Upper lobe of right lung (tissue), 1 donor: ENCODE measurements at places on chromosomes 7 and 10. TPM values are rescaled to one million over a fixed set of nuclear protein-coding genes. Genes with fewer than 3 reads are reported as not detected.

- peak; percentile 51 for DNase-seq
- H3K36me3 ChIP-seq: no peaks in the 10 kb centered on the region
- H3K4me3 ChIP-seq: no peak overlapping the region
- no peak overlapping the region for H3K27ac ChIP-seq
Observed at GRCh38 chr10:130531312-130531711, 395.1 kb downstream of the GLRX3 start.

GRCh38 chr10:1182280-1183032 is 126.3 kb downstream of the WDR37 start:
- peak; percentile 7 for DNase-seq
- no peaks in the 10 kb centered on the region for H3K27me3 ChIP-seq
- no peak overlapping the region for H3K4me3 ChIP-seq
- H3K36me3 ChIP-seq: no peaks in the 10 kb centered on the region
- H3K27ac ChIP-seq: no peak overlapping the region
- H3K4me1 ChIP-seq: no peaks in the 10 kb centered on the region

DNA sequence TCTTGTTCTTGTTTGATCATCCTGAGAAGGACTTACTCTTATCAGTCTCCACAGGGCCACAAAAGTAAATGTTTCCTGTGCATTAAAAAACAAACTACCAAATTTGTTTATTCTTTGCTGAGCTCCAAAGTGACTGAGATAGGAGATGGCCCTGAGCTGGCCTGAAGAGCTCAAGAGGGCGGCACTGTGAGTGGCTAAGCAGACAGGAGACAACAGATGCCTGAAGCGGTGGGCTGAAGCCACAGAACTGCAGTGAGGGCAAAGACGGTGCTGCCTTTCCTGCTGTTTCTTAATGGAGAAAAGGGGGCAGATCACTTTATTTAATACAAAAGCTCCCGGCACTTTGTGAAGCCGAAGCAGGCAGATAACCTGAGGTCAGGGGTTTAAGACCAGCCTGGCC is 379.6 kb downstream of the ARL4A start:
- H3K36me3 ChIP-seq: no peaks in the 10 kb centered on the region
- H3K27me3 ChIP-seq: no peaks in the 10 kb centered on the region
- DNase-seq: no peak
- no peak overlapping the region for H3K27ac ChIP-seq
- H3K4me3 ChIP-seq: no peak overlapping the region

SYT15 gene
- 45.4 TPM for total RNA-seq

GRCh38 chr10:49115015-49115795 is at the start of gene VSTM4:
VSTM4 (minus strand) TSS chr10:49115522; CDS start chr10:49115485, 37 bp downstream.
- H3K4me3 ChIP-seq: peak within 1 kb of the TSS; percentile 62
- no peaks in the 10 kb centered on the region for H3K36me3 ChIP-seq
- peak; percentile 74 for DNase-seq
- peak within 1 kb of the TSS; percentile 74 for H3K27ac ChIP-seq
- no peaks in the 10 kb centered on the region for H3K27me3 ChIP-seq
- H3K4me1 ChIP-seq: peaks cover 11% of the 10 kb centered on the region

AGR2 gene
- total RNA-seq: 66.3 TPM

DNA sequence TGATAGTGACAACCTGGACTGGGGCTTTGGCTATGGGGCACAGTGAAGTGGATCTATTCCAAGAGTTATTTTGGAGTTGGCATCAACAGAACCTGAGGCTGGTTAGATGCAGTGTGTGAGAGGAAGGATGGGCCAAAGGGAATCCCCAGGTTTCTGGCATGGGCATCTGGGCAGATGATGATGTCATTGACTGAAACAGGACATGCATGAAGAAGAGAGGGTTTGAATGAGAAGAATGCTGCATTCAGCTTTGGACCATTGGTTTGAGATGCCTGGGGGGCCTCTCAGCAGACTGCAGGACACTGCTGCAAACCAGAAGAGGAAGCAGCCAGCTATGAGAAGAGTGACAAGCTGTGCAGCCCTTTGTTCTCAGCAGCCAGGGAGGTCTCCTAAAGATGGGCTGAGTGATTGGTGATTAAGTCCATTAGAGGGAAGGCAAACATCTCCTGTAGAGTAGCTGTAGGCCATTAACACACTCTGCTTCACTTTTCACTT is 23.1 kb upstream of the PIK3CG start:
- DNase-seq: no peak
- H3K27me3 ChIP-seq: no peaks in the 10 kb centered on the region
- H3K4me1 ChIP-seq: no peaks in the 10 kb centered on the region
- no peak overlapping the region for H3K27ac ChIP-seq
- no peaks in the 10 kb centered on the region for H3K36me3 ChIP-seq
- H3K4me3 ChIP-seq: no peak overlapping the region

TNS3 gene
- 168 TPM for total RNA-seq

DNA sequence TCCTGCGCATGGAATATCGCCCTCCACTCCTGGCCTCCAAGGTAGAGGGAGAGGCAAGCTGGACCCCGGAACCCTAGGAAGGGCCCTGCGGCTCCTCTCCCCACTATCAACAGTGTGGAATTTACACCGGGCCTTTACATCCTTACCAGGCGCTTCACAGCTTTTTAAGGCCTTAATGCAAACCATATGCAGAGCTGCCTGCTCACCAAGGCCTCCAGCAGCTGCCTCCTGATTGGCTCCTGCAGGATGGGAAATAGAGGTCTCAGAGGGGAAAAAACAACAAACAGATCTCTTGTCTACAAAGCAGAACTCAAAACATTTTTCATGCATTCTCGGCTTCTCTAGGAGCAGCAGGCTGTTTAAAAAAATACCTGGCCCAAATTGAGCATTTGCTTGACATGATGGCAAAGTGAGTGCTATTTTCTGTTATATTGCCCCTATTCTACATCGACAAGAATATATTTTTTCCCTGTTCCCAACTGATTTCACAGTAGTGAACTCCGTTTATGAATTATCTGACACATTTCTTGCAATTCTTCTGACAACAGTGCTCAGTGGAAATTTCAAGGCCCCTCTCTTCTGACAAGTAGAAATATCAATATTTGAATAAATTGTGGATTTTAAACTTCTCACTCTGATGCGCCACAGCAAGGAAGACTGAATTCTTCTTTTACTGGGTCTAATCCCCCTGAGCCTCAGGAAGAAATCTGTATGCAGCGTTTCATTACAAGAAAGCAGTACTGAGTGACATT is 51.7 kb downstream of the EBF3 start:
- no peaks in the 10 kb centered on the region for H3K36me3 ChIP-seq
- H3K27me3 ChIP-seq: peaks cover 5% of the 10 kb centered on the region
- H3K4me3 ChIP-seq: no peak overlapping the region

DNA sequence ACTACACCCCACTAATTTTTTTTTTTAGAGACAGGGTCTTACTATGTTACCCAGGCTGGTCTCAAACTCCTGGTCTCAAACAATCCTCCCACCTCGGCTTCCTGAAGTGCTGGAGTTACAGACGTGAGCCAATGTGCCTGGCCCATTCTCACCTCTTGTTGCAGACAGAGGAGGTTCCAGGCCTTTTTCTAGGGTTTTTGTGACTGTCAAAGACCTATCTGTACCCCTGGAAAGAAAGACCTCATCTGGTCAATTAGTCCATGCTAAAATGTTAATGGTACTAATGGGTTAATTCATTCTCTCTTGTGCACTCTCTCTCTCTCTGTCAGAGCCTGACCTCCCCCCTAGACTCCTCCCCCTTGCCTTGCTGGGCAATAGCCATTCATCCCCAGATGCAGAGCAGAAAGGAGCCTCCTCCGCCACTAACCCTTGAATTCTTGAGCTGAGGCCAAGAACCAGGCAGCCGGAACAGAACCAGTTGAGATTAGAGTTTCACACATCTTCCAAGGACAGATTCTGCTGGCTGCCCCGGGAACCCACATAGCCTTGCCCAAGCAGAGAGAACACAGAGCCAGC is 209.7 kb downstream of the SKIDA1 start:
- H3K4me1 ChIP-seq: peaks cover 30% of the 10 kb centered on the region
- H3K36me3 ChIP-seq: no peaks in the 10 kb centered on the region
- DNase-seq: peak; percentile 75
- H3K27ac ChIP-seq: peak overlapping the region; percentile 68

GRCh38 chr10:115951242-115951641 is 321.8 kb downstream of the GFRA1 start:
- no peaks in the 10 kb centered on the region for H3K4me1 ChIP-seq
- H3K4me3 ChIP-seq: no peak overlapping the region
- no peaks in the 10 kb centered on the region for H3K27me3 ChIP-seq
- no peak for DNase-seq
- H3K27ac ChIP-seq: no peak overlapping the region

DMTF1 gene
- 82.8 TPM for total RNA-seq

DNA sequence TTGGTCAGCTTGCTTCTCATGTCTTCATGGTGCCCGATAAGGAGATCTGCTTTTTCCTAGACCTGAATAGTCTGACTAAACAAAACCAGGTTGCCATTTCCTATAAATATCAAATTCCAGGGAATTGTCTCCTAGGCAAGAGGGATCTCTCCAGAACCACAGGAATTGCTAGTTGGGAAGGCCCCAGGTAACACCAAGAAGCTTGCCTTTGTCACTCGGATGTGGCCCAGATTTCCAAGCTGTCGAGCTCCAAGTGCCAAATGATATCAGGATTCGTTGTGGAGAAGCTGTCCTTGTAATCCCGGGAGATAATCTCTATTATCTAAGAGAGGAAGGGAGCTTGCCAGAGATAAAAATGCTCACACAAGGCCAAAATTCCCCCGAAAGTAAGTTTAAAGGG is 1288.5 kb upstream of the AUTS2 start:
- no peak overlapping the region for H3K4me3 ChIP-seq
- DNase-seq: no peak
- no peaks in the 10 kb centered on the region for H3K4me1 ChIP-seq
- H3K36me3 ChIP-seq: no peaks in the 10 kb centered on the region
- no peaks in the 10 kb centered on the region for H3K27me3 ChIP-seq

KIN gene
- 11.9 TPM for total RNA-seq

GRCh38 chr10:25061711-25062449 is 45.5 kb downstream of the THNSL1 start:
- no peaks in the 10 kb centered on the region for H3K36me3 ChIP-seq
- peak overlapping the region; percentile 47 for H3K27ac ChIP-seq
- no peaks in the 10 kb centered on the region for H3K27me3 ChIP-seq
- no peaks in the 10 kb centered on the region for H3K4me1 ChIP-seq

GRCh38 chr10:9535744-9536143 is 1481.3 kb downstream of the GATA3 start:
- no peak overlapping the region for H3K4me3 ChIP-seq
- H3K27me3 ChIP-seq: no peaks in the 10 kb centered on the region
- H3K4me1 ChIP-seq: no peaks in the 10 kb centered on the region
- no peaks in the 10 kb centered on the region for H3K36me3 ChIP-seq
- no peak overlapping the region for H3K27ac ChIP-seq
- DNase-seq: no peak

SYT15B gene
- 40.1 TPM for total RNA-seq

DNA sequence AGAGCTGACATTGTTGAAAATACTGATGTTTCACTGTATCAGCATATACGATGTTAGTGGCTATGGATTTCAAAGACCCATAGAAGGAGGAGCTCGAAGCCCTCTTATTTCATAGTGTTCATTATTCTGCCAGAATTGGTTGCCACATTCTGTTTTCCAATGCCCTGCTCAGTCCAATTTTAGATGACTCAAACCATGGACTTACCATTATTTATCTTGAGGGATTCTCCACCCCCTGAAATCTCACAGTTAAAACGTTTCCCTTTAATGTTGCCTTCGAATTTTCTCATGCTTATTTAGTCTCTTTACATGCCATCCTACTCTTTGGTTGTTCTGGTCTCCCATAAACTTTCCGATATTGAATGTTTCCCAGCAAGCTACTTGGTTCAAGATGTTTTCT is 264.5 kb downstream of the HDAC9 start:
- no peak for DNase-seq
- H3K4me3 ChIP-seq: no peak overlapping the region
- no peaks in the 10 kb centered on the region for H3K36me3 ChIP-seq
- H3K27me3 ChIP-seq: no peaks in the 10 kb centered on the region
- no peak overlapping the region for H3K27ac ChIP-seq

DNA sequence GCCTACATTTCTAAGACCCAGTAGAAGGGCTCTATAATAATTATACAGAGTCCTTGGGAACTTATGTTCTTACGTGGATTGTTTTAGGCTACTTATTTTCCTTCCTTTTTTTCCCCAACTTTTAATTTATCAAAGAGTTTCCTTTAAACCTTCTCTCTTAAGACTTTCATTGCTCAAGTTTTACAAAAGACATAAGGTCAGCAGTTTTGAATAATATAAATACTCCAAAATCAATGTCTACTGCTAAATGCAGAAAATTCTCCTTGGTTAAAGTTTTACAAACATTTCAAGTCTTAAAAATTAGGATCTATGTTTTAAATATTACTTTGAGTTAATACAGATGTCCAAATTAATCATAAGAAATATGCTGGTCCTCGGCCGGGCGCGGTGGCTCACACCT is 97.0 kb downstream of the LARP4B start:
- H3K27me3 ChIP-seq: no peaks in the 10 kb centered on the region
- no peak overlapping the region for H3K4me3 ChIP-seq
- H3K36me3 ChIP-seq: peaks cover 84% of the 10 kb centered on the region
- no peaks in the 10 kb centered on the region for H3K4me1 ChIP-seq
- H3K27ac ChIP-seq: no peak overlapping the region
- no peak for DNase-seq

DNA sequence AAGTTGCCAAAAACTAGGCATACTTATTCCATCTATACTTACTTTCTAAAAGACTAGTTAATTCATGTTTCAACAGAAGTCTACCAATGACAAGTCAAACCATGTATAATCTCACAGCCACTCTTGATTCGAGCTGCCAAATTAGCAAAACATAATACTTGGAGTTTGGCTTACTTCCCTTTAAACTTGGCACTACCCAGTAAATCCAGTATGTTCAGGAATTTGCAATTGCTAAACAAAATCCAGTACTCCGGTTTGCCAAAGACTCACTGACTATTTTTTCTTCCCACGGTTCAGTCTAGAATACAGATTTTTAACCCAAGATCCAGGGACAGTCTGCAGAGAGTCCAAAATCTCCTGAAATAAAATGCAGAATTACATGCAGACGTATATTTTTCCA is 4.6 kb downstream of the OAT start:
- no peaks in the 10 kb centered on the region for H3K27me3 ChIP-seq
- peaks cover 12% of the 10 kb centered on the region for H3K36me3 ChIP-seq
- DNase-seq: no peak
- H3K27ac ChIP-seq: no peak overlapping the region
- H3K4me3 ChIP-seq: no peak overlapping the region

DNA sequence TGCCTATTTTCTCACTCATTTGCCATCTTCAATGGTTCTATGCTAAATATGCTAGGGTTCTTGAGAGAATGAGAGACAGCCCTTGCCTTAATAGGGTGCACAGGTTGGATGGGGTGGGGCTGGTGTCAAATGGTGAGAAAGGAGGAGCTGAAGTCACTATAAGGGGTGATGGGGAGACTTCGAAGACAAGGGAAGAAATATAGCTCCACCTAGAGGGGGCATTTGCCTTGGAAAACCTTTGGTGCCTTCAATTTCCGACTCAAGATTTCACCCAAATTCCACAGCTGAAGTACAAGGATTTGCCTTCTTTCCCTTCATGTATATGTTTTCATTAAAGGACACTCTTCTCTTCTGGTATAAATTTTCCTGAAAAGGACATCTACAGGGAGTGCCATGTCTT is 5.6 kb downstream of the PTN start:
- no peak overlapping the region for H3K4me3 ChIP-seq
- no peak for DNase-seq

- H3K4me1 ChIP-seq: peaks cover 30% of the 10 kb centered on the region
- no peaks in the 10 kb centered on the region for H3K36me3 ChIP-seq
- DNase-seq: peak; percentile 61
- H3K27me3 ChIP-seq: peaks cover 24% of the 10 kb centered on the region
- H3K4me3 ChIP-seq: peak overlapping the region; percentile 70
Observed at GRCh38 chr7:27139334-27140125, 4.0 kb downstream of the HOXA5 start.

MARCHF5 gene
- 28.0 TPM for total RNA-seq

- no peak overlapping the region for H3K4me3 ChIP-seq
- no peaks in the 10 kb centered on the region for H3K27me3 ChIP-seq
- H3K27ac ChIP-seq: no peak overlapping the region
- H3K36me3 ChIP-seq: no peaks in the 10 kb centered on the region
- DNase-seq: no peak
Observed at GRCh38 chr10:132618158-132618919, 80.8 kb downstream of the INPP5A start.

MYL10 gene
- total RNA-seq: not detected

C10orf62 gene
- not detected for total RNA-seq
